ENCODE measurements at places on chromosomes 5 and 9.

GRCh38 chr9:134623258-134624066 is 18.1 kb upstream of the COL5A1 start:
- DNase-seq: no peak

GRCh38 chr5:82167372-82167935 is 110.7 kb downstream of the RPS23 start:
- DNase-seq: no peak

DNA sequence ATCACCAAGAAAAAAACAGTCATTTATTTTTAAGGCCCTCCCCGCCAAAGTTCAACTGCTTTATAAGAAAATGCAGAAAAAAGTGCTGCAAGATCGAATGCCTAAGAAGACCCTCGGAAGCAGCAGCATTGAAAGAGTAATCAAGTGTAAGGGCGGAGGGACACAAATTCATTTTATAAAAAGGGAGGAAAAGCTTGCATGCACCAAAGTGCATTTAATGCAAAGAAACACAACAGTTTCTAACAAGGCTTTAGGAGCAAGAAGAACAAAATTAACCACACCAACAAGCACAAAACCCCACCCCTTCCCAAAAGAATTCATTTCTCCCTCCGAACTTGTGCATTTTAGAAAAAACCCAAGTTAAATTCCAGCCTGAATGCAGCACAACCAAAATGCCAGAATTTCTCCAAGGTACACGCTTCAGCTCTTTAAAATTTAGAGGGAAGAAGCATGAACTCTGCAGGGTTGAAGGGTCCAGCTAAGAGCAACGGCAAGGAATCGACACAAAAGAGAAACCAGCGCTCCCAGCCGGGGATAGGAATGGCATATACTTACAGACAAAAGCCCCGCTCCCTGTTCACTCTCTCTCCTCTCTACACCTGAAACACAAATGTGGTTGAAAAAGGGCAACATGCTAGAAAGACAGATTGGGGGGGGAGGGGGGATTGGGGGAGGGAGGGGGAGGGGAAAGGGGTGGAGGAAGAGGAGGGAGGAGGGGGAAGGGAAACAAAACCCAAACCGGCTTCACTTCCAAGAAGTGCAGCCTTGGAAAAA is at the start of gene NREP:
Gene NREP, minus strand, starts transcription at position 614 of the 774 bp plus-strand sequence. CDS start 1,422 bp downstream, outside the sequence.
- DNase-seq: peak; percentile 25

- peak; percentile 81 for DNase-seq
Observed at GRCh38 chr5:89303033-89303480, 420.1 kb upstream of the MEF2C start.

DNA sequence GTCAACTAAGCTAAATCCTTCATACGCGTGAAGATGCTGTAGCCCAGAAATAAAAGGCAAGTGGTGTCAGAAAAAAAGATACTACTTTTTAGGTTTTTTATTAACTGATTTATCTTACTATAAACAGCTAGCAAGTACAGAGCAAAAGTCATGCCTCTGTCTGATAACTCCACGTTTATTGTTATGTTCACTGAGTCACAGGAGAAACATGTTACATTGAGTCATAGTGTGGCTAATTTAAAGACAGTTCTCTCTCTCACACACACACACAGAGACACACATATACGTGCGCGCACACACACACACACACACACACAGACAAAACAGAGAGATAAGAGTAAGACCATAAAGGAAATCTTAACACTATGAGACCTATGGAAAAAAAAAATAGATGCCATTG is 770.0 kb upstream of the CDH10 start:
- DNase-seq: no peak

GRCh38 chr5:52776116-52776515 is 11.6 kb upstream of the ITGA1 start:
- no peak for DNase-seq

DNA sequence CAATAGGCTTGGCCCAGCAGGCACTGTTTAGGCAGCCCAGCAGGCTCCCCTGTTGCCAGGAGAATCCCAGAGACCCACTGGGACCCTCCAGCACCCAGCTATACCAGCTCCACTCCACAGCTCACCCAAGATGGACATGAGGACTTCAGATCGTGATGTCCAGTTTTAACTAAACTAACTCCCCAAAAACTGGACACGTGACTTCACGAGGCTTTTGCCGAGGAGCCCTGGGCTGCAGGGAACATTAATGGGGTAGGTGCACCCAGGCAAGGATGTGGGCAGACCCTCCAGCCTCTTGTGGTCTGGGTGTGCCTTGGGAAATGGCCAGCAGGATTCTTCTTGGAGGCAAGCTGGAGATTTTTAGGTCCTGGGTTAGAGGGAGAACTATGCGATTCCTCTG is 8.9 kb upstream of the NKD2 start:
- DNase-seq: no peak

DNA sequence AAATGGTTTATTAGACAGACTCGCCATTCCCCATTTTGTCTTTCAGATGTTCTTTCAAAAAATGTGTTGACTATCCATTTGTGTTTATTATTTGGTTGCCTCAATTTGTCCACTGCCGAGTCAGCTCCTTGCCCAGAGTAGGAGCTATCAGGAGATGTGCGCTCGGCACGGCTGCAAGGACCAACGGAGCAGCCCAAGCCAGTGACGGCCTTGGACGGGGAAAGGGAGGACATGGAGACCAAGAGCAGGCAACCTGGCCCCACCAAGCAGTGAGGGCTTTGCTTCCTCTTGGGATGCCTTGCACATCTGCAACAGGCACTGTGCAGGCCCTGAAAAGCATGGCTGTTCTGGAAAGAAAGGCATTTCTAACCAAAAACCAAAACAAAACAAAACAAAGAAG is 69.8 kb downstream of the DEPDC1B start:
- no peak for DNase-seq

- no peak for DNase-seq
Observed at GRCh38 chr5:137666461-137666850, 69.4 kb downstream of the KLHL3 start.

GRCh38 chr9:98856982-98857381 is 49.5 kb downstream of the GALNT12 start:
- DNase-seq: no peak

- DNase-seq: no peak
Observed at GRCh38 chr9:99852617-99853016, 30.9 kb downstream of the NR4A3 start.

DNA sequence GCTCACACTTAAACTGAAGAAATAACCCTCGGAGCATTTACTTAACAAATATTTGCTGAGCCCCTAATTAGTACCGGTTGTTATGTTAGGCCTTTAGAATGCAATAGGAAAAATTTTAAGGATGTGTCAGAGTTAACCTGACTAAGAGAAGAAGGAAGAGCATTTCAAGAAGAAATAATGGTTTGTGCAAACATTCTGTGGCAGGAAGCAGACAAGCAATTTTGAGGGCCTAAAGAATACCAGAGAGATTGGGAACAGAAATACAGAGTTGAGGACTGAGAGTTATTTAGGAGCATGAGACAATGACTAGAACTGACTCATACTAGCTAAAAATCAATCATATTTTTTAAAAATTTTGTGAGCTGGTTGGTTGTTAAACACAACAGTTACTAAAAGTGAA is 218.8 kb downstream of the PRR16 start:
- DNase-seq: no peak

GRCh38 chr9:36008774-36009300 is 27.9 kb upstream of the RECK start:
- DNase-seq: peak; percentile 35

- no peak for DNase-seq
Observed at GRCh38 chr5:157160001-157160400, 6.1 kb downstream of the GARIN3 start.

DNA sequence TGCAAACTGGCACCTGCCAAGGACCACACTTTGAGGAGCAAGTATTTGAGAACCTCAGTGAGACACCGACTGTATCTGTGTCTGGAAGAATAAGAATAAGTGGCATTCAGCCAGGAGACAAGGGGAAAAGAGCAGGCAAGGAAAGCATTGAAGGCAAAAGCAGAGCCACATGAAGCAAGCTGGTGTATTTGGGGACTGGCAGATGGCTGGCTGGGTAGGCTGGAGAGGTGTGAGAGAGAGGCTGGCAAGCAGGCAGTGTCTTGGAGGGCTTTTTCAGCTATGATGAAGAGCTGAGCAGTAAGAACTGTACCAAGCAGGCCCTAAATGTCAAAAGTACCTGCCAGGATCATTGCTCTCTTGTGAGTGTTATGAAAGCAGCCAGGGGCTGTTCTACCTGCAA is 14.1 kb upstream of the C5orf58 start:
- no peak for DNase-seq

DNA sequence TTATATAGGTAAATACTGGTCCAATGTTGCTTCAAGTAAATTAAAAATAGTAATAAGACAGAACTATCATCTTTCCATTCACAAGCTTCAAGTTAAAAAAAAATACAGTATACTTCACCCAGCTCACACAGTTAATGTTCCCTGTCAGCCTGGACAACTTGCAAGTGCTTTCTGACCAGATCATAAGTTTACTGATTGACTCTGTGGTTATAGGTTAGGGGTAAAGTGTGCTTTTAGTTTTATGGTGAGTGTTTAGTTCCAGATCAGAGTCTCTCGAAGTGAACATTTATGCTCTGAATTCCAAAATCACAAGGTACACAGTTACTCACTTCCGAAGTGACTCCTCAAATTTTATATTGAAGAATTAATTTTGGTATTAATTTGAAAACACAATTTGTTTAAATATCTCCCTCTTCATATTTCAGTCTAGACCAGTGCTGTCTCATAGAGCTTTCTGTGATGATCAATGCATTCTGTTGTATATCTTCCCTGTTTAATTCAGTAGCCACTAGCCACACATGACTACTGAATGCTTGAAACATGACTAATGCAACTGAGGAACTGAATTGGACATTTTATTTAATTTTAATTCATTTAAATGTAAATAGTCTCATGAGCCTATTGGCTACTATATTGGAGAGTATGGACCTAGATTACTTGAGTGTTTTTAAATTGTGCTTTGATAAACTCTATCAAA is 90.7 kb downstream of the MEF2C start:
- DNase-seq: no peak

GRCh38 chr9:1340390-1340789 is 290.2 kb downstream of the DMRT2 start:
- no peak for DNase-seq

DNA sequence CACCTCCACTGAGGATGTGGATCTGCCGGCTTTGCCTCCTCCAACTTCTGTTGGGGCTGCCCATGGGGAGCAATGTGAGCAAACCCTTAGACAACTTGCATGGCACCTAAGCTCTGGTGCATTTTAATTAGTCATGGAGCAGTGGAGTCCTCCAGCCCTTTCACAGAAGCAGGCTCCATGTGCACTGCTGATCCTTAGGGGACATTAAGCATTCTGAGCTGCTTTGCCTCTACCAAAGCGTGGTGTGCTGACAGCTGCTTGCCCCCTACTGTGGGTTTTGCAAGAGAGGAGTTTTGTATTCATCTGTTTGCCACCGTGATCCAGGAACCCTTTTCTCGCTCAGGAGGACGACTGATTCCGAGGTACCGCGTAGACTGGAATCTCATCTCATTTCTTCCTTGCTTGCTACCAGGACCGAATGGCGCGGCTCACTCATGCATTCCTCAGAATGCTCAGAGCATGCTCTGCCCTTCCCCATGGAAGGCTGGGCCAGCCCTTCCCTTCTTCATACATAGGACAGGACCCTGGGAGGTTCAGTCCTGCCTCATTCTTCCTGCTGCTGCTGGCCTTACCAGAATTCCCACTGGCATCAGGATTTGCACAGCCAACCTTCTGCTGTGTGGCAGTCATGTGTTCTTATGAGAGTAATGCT is 432.5 kb downstream of the GADD45G start:
- no peak for DNase-seq

DNA sequence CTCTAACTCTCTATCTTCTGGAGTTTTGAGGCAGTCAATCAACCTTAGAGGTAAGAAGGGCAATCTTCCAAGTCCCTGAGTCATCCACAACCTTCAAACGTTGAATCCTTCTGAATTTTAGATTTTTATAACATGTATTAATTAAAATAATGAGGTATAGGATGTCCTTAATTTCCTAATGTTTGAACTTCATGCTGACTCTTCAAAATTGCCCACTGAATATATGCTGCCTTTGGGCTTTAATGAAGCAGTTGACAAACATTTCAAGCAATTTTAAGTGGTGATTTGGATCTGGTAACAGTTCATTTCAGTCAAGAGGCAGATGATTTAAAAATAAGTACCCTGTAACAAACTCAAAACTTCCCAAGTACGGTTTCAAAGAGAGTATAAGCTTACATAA is 26.0 kb downstream of the ERP44 start:
- no peak for DNase-seq

DNA sequence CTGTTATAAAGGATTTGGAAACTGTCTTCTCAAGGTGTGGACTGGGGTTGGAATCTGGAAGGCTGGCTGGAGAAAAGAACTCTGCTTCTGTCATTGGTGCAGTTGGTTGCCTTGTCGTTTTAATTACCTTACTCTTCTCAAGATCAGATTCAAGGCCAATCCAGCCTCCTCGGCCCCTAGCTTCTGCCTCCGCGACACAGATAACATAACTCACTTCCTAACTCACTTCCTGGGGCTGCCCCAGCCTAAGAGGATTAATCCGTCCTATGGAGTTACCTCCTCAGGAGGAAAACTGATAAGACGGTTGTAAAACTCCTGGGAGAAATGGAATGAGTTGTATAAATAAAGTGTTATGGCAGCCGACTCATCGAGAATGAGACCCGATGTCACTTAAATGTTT is 389.1 kb upstream of the WWC1 start:
- DNase-seq: no peak

DNA sequence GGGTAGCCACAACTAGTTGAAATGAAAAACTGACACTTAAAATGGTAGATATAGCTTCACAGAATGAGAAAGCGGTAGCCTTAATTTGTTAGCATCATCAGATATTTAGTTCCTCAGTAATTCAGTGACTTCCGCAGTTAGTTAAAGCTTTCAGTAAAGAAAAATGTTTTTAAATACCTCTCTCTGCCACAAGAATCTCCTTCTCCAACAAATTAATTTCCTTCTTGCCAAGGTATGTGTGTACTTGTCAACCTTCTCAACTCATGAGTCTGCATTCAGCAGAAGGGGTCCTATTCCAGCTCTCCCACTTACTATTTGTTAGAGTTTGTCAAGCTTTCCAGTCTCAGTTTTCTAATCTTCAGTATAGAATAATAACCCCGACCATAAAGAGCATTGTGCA is 26.3 kb upstream of the ERAP1 start:
- no peak for DNase-seq

GRCh38 chr5:154612666-154613065 is 134.6 kb upstream of the HAND1 start:
- DNase-seq: no peak

- peak; percentile 79 for DNase-seq
Observed at GRCh38 chr9:136847826-136848392, 1.3 kb upstream of the PHPT1 start.

DNA sequence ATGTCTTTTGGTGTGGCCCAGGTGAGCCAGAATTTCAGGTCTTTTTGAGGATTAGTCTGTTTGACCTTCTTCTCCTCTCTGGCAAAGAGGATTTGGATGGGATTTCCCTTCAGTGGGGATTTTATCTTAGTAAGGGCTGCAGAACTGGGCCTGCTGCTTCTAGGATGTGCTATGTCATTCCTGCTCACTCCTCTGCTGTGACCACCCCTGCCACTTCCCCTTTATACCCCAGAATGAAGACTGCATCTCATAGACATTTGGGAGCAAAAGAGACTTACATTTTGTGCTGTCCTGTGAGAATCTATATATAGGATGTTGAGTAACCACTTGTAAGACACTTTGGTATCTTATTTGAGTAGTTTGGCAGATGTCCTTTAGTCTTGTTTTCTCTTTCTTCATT is 76.2 kb downstream of the ARHGAP26 start:
- peak; percentile 67 for DNase-seq
